ENCODE measurements at places on chromosomes 11 and 22.

GRCh38 chr11:66020618-66021357 is 5.5 kb downstream of the CATSPER1 start:
- DNase-seq, result no peak

- no peak for DNase-seq
Measured at GRCh38 chr11:66454828-66455227, 11.9 kb upstream of the PELI3 start.

DNA sequence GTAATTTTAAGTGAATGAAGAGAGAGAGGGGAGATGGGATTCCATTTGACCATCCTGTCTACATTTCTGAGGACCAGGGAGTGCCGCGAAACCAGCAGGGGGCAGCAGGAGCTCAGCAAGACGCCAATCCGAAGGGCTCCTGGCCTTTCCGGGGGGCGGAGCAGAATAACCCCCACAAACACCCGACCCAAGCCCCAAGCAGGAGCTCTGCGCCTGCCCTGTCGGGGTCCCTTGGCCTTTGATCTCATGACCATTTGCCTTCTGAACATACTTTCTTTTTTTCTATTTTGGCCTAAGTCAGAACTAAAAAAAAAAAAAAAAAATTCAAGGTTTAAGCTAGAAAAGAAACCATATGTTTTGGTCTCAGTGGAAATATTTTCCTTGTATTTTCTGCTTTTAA is 21.9 kb upstream of the SCN2B start:
- DNase-seq, result peak; percentile 71

GRCh38 chr22:43313890-43314474 is 29.2 kb downstream of the SCUBE1 start:
- no peak for DNase-seq

GRCh38 chr11:34190192-34191139 is 85.0 kb downstream of the NAT10 start:
- no peak for DNase-seq

- no peak for DNase-seq
Measured at GRCh38 chr22:38177926-38178604, 3.6 kb downstream of the PLA2G6 start.

GRCh38 chr11:122852074-122852795 is 13.9 kb downstream of the CRTAM start:
- no peak for DNase-seq

- DNase-seq, result no peak
Measured at GRCh38 chr22:36297568-36297967, 44.6 kb downstream of the APOL1 start.

- no peak for DNase-seq
Measured at GRCh38 chr22:42470366-42471082, 38.3 kb upstream of the NFAM1 start.

DNA sequence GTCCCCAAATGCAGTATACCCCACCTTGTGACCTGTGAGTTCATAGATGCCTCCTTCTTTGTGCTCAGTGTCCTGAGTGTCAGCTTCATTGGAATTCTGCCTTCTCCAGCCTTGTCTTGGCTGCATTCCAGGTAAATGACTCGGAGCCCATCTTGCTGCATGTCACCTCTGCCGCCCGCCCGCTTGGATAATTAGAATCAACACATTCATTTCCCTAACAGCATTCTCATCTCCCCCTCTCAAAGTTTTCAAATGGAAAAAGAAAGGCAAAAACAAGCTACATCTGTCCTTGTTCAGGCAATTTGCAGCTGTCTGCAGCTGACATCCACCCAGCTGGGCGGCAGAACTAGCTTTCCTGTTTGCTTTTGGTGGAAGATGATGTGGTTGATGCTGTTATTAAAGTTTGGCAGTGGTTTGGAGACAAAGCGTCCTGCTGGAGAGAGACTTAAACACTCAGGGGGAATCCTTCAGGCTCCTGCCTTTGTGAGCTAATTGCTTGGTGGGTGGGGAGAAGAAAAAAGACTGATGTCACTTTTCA is 198.8 kb upstream of the SEZ6L start:
- no peak for DNase-seq
